Esophagus muscularis mucosa (tissue), 4 donors: ENCODE measurements at places on chromosomes 1 and 21. TPM values are rescaled to one million over a fixed set of nuclear protein-coding genes. Genes with fewer than 3 reads are reported as not detected.
A peak's percentile ranks its signal among the peaks of the same experiment; 100 is the strongest.

DNA sequence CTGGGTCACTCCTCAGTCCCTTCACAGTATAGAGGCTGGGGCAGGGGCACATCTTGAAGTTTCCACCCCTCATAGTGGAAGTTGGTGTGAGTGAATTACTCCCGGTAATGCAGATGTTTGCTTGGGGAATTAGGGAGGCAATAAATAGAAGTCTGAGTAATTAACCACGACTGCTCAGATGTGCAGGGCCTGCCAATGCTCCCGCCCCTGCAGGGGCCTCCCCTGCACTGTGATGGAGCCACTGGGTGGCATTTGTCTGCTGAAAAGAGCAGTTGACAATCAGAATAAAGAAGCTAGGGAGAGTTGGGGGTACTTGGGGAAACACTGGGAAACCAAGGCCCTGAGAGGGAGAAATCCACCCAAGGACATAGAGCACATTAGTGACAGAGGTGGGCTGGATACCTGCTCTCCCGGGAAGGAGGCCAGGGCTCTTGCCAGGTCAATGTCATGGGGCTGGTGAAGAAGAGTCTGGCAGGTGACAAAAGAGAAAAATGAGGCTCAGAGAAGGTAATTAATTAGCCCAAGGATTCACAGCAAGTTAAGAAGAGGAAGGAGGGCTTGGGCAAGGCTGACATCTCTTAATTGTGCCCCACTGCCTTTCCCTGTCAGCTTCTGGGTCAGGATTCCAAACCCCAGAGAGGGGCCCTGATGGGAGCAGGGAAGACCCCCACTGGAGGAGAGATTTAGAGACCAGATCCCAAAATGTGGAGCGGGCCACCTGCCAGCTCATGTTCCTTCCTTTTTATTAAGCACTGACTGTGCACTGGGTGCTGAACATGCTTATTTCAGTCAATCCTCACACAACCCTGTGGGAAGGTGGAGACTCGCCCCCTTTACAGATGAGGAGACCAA lies 436.2 kb downstream of the MATN1 start:
- peak; percentile 81 for DNase-seq
- H3K4me3 ChIP-seq: no peak overlapping the region
- H3K4me1 ChIP-seq: no peaks in the 10 kb centered on the region
- no peak overlapping the region for H3K27ac ChIP-seq
- H3K36me3 ChIP-seq: no peaks in the 10 kb centered on the region

GRCh38 chr1:58883888-58884482 lies 100.1 kb upstream of the JUN start:
- H3K4me3 ChIP-seq: no peak overlapping the region
- no peaks in the 10 kb centered on the region for H3K27me3 ChIP-seq
- H3K36me3 ChIP-seq: no peaks in the 10 kb centered on the region
- peak overlapping the region; percentile 26 for H3K27ac ChIP-seq
- H3K4me1 ChIP-seq: peaks cover 29% of the 10 kb centered on the region

DNA sequence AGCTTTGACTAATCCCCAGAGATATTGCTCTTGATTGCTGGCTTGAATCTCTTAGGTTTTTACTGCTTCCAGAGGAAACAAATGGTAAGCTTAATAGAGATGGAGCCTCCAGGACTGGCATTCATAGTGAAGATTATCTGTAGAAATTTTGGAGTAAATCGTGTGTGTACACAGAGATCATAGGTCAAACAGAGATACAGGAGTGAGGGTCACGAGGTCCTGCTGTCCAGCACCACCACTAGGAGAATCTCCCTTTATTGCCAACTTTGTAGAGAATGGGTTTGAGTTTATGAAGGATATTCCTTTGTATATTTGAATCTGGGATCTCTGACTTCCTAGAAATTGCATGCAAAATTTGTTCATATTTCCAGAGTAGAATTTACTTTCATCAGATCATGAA lies 7.8 kb upstream of the SERBP1 start:
- no peaks in the 10 kb centered on the region for H3K27me3 ChIP-seq
- no peak overlapping the region for H3K4me3 ChIP-seq
- peaks cover 13% of the 10 kb centered on the region for H3K4me1 ChIP-seq
- H3K27ac ChIP-seq: no peak overlapping the region

GRCh38 chr21:34640858-34641257 lies 25.9 kb upstream of the RCAN1 start:
- no peaks in the 10 kb centered on the region for H3K36me3 ChIP-seq
- H3K4me1 ChIP-seq: no peaks in the 10 kb centered on the region
- no peak overlapping the region for H3K27ac ChIP-seq
- H3K4me3 ChIP-seq: no peak overlapping the region
- DNase-seq: no peak

DNA sequence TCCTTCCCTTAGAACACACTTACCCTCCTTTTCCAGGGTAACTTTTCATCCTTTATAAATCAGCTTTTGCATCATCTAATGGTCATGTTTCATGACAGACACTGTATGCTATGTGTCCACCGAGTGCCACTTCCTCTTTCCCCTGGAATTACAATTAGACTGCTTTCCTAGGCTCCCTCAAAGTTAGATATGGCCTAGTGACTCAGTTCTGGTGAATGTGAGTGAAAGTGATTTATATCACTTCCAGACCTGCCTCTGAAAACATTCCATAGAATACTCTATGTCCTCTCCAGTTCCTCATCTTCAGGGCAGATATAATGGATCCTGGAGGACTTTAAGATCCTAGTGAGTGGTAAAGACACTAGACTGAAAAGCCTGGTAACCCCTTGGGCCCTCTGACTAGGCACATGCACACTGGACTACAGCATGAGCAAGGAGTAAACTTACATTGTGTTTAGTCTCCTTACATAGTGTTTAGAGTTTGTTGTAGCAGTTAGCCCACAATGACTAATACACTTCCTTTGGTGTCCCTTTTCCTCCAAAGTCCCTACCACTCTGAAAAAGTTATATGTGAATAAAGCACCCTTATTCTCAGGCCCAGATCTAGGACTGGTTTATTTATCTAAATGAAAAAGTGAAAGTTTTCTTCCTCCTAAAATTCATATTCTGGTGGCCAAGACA lies 59.3 kb downstream of the GPR88 start:
- no peaks in the 10 kb centered on the region for H3K36me3 ChIP-seq
- no peak for DNase-seq

GRCh38 chr1:157183870-157184269 lies 45.7 kb upstream of the ETV3 start:
- H3K27me3 ChIP-seq: no peaks in the 10 kb centered on the region
- H3K27ac ChIP-seq: no peak overlapping the region
- no peaks in the 10 kb centered on the region for H3K36me3 ChIP-seq
- no peaks in the 10 kb centered on the region for H3K4me1 ChIP-seq
- no peak for DNase-seq
- H3K4me3 ChIP-seq: no peak overlapping the region

GRCh38 chr1:65254320-65255034 lies 54.9 kb upstream of the DNAJC6 start:
- H3K27ac ChIP-seq: peak overlapping the region; percentile 71
- H3K4me3 ChIP-seq: peak overlapping the region; percentile 72
- H3K27me3 ChIP-seq: no peaks in the 10 kb centered on the region

DNA sequence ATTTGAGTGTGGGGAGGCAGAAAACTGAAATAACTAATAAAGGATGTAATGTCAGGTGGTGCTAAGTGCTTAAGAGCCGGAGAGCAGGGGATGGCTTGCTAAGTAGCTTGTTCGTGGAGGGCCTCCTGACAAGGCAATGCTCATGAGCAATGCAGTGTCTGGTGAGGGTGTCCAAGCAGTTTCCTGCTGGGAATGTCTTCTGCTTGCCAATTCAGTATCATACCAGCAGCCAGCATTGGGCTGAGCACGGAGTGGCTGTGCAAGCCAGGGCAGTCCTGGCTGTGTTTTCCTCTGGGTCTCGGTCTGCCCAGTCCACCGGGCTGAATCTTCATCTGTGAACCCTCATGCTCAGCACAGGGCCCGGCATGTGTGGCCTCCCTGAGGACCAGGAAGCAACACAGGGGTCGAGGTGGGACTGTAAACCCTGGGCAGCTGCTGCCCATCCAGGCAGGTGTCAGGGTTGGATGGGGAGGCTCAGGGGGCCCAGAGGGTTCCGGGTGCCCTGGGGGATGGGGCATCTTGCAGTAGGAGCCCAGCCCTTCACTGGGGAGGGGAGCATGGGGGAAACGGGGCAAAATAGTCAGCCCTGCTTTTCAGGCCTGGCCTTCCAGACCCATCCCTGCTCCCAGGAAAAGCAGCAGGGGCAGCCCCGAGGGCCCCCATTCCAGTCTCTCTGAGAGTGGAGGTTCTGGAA lies 27.5 kb downstream of the EDN2 start:
- H3K27me3 ChIP-seq: no peaks in the 10 kb centered on the region
- no peak for DNase-seq
- peak overlapping the region; percentile 67 for H3K27ac ChIP-seq
- H3K36me3 ChIP-seq: no peaks in the 10 kb centered on the region
- no peak overlapping the region for H3K4me3 ChIP-seq

DNA sequence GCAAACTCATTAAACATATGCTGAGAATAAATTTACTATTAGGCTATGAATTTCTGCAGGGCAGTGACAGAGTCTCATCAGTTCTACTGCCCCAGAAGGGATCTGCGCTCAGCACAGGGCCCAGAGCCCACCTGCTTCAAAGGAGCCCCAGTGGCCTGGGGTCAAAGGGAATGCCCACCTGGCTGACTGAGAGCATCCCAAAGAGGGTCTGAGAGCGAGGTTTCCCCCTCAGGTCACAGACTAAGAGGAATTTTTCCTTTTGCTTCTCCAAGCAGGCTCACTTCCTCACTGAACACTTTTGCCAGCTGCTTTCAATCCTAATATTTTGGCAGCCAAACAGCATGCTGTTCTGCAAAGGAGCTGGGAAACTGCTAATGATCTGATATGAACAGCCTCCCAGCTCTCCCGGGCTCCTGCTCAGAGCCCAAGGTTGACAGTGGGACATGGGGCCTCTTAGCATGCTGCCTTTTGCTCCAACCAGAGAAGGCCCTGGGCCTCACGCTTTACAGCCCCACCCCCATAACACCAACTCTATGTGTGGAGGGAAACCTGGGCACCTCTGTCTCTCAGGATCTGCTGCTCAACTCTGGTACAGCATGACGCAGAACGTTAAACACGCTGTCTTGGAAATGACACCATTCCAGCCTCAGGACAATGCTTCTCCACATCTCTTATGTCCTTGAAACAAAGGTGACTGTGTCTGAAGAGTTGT lies 70.7 kb upstream of the SYT6 start:
- DNase-seq: peak; percentile 86
- no peaks in the 10 kb centered on the region for H3K27me3 ChIP-seq
- H3K27ac ChIP-seq: no peak overlapping the region
- H3K4me1 ChIP-seq: peaks cover 14% of the 10 kb centered on the region

- no peaks in the 10 kb centered on the region for H3K27me3 ChIP-seq
- H3K27ac ChIP-seq: peak overlapping the region; percentile 69
- peaks cover 12% of the 10 kb centered on the region for H3K4me1 ChIP-seq
- no peaks in the 10 kb centered on the region for H3K36me3 ChIP-seq
- no peak overlapping the region for H3K4me3 ChIP-seq
Measured at GRCh38 chr1:15283526-15283925, 36.5 kb downstream of the FHAD1 start.

- no peaks in the 10 kb centered on the region for H3K27me3 ChIP-seq
- no peak overlapping the region for H3K4me3 ChIP-seq
Measured at GRCh38 chr1:121483961-121484424, 299.2 kb downstream of the SRGAP2C start.

GRCh38 chr1:174242856-174243255 lies 83.5 kb downstream of the RABGAP1L start:
- H3K27me3 ChIP-seq: no peaks in the 10 kb centered on the region
- no peak for DNase-seq
- H3K36me3 ChIP-seq: peaks cover 4% of the 10 kb centered on the region
- peaks cover 7% of the 10 kb centered on the region for H3K4me1 ChIP-seq
- no peak overlapping the region for H3K27ac ChIP-seq

- no peak overlapping the region for H3K4me3 ChIP-seq
- DNase-seq: no peak
- no peak overlapping the region for H3K27ac ChIP-seq
- H3K36me3 ChIP-seq: no peaks in the 10 kb centered on the region
- H3K4me1 ChIP-seq: no peaks in the 10 kb centered on the region
Measured at GRCh38 chr1:210652329-210652954, 323.7 kb downstream of the HHAT start.

DNA sequence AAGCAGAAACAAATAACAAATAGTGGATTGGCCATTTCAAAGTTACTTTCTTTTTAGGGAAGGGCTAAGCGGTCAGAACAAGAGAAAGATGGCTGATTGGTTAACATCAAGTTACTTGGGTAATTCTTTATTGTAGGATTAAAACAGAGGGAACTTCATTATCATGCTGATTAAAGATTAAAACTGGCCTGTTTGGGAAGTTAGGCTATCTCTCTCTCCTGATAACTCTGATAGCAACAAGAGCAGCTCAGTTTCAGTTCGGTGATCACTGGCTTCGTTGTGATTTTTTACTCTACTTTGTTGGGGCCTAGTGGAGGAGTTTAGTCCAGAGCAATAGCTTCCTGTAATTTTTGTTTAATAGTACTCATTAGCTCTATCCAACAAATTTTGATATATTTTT lies 20.5 kb upstream of the COP1 start:
- H3K27me3 ChIP-seq: no peaks in the 10 kb centered on the region
- no peak for DNase-seq

DNA sequence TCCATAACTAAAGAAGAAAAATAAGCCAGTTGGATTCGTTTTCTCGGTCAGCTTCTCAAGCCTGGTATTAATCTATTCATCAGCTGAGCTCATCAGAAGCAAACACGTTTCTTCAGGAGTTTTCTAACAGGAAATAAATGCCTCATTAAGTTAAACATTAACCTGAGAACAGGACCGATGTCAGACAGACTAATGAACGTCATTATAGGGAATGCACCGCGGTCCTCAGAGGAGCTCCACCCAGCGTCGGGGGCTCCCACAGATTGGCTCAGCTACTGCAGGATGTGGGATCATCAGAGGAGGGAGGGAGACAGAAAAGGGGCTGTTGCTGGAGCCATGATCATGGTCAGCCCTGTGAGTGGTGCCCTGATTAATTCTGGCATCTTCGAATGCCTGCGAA lies 615.4 kb downstream of the PTPRU start:
- no peak overlapping the region for H3K4me3 ChIP-seq
- H3K4me1 ChIP-seq: no peaks in the 10 kb centered on the region
- H3K27ac ChIP-seq: no peak overlapping the region

GRCh38 chr1:81574408-81574807 lies 226.3 kb upstream of the ADGRL2 start:
- no peaks in the 10 kb centered on the region for H3K27me3 ChIP-seq

DNA sequence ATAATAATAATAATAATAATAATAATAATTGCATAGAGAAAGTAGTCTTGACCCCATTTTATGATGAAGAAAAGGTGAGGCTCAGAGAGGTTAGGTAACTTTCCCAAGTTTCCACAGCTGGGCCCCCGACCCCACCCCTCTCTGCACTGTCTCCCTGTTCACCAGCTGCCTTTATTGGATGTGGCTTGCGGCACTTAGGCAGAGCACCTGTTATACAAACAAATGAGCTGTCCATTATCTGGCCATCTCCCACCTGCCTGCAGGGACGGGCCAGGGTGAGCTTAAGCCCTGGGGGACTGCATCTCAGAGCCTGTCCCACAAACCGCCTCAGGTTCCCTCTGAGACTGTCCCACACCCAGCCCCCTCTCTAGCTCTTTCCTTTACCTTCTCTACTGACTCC lies 10.1 kb upstream of the EFNA1 start:
- no peak overlapping the region for H3K4me3 ChIP-seq
- no peak overlapping the region for H3K27ac ChIP-seq
- no peak for DNase-seq

Gene PTGFR
- 3.8 TPM for total RNA-seq

Gene CFHR5
- total RNA-seq: not detected

Gene PCBP3
- total RNA-seq: 9.2 TPM

Gene RHD
- total RNA-seq: not detected

Gene PTPN14
- 80.0 TPM for total RNA-seq

Gene MAB21L3
- total RNA-seq: 0.17 TPM

Gene SPRR2B
- not detected for total RNA-seq

Gene CDCA8
- total RNA-seq: 0.40 TPM

Gene TRMT13
- 25.7 TPM for total RNA-seq

Gene CELA2B
- total RNA-seq: not detected
